ENCODE measurements at places on chromosomes 2 and 18.

- DNase-seq = no peak
Measured at GRCh38 chr2:18381386-18381785, 179.1 kb downstream of the RDH14 start.

GRCh38 chr2:201520201-201520600 is 68.7 kb downstream of the STRADB start:
- DNase-seq = no peak

- DNase-seq = no peak
Measured at GRCh38 chr2:240965905-240966456, 32.4 kb upstream of the SNED1 start.

DNA sequence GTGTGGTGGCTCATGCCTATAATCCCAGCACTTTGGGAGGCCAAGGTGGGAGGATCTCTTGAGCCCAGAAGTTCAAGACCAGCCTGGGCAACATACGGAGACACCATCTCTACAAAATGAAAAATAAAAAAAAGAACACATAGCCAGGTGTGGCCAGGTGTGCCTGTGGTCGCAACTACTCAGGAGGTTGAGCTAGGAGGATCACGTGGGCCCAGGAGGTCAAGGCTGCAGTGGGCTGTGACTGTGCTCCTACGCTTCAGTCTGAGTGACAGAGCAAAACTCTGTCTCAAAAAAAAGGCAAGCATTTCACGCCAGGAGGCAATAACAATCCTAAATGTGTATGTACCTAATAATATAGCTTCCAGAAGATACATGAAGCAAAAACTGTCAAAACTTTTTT is 27.8 kb downstream of the USP40 start:
- DNase-seq = no peak

DNA sequence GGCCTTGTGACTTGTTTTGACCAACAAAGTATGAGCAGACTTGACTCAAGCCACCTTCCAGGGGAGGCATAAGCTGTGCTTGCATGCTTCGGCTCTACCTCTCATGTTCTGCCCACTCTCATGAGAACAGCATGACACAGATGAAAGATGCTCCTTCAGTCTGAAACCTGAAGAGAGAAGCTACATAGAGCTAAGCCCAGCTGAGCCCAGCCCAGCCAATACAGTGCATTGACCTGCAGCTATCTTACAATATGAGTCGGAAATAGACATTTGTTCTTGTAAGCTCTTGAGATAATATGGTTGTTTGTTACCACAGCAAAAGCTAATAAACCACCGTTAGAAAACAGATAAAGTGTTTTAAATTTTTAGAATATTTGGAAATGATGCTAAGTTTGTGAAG is 426.7 kb upstream of the PKDCC start:
- DNase-seq = no peak

DNA sequence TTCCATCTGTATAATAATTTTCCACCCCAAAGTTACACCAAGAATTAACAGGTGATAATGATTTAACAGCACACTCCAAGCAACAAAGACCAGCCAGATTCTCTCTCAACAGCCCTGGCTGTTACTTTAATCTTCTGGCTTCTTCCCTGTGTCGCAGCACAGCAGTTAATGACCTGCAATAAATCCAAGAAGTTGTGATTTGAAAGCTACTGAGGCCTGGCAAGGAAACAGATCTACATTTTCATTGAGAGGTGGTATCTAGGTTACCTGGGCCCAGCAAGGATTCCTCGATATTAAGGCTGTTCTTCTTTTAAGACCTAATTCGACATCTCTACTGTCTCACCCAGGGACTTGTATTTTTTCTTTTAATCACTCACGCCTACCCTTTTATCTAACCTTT is 433.8 kb downstream of the NBAS start:
- DNase-seq = no peak

GRCh38 chr2:145221032-145221431 is 701.1 kb upstream of the ZEB2 start:
- no peak for DNase-seq

- no peak for DNase-seq
Measured at GRCh38 chr2:68931799-68932198, 20.9 kb downstream of the GKN2 start.

GRCh38 chr18:48780201-48780912 is 170.4 kb downstream of the SMAD7 start:
- DNase-seq = no peak

GRCh38 chr2:225458431-225459117 is 59.1 kb downstream of the NYAP2 start:
- no peak for DNase-seq

- DNase-seq = no peak
Measured at GRCh38 chr2:181978351-181979150, 7.1 kb upstream of the PPP1R1C start.

DNA sequence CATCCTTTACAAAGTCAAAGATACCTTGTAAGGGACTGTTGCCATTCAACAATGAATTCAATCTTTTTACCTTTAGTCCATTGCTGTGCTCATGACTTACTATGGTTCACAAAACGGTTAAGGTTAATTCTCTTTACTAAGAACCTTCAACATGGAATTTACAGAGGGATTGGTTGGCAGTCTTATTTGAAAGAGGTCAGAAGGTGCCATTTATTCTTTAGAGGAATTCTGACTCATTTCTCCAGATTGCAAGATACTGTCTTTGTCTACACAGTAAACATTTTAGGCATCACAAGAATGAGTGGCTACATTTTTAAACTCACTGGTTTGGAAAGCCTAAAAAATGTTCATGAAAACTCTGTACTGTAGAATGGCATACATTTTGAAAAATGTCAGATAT is 17.4 kb downstream of the KCNH7 start:
- no peak for DNase-seq

- DNase-seq = no peak
Measured at GRCh38 chr2:211513446-211513845, 957.0 kb downstream of the CPS1 start.

- DNase-seq = no peak
Measured at GRCh38 chr2:232789082-232789481, 12.7 kb upstream of the KCNJ13 start.

DNA sequence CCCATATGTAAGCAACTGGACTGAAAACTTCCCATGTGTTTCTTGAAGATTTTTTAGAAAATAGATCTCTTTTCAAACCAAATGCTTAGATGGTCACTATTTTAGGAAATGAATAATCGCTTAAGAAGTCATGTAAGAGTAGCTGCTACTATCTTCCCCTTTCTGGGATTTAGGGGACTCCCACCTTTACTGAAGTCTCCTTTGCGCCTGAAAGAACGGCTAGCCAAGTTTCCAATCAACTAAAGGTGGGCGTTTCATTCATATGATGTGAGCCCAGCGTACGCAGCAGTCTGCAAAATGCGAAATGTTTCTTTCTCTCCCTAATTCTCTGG is 1.1 kb downstream of the DIPK1C start:
- no peak for DNase-seq

DNA sequence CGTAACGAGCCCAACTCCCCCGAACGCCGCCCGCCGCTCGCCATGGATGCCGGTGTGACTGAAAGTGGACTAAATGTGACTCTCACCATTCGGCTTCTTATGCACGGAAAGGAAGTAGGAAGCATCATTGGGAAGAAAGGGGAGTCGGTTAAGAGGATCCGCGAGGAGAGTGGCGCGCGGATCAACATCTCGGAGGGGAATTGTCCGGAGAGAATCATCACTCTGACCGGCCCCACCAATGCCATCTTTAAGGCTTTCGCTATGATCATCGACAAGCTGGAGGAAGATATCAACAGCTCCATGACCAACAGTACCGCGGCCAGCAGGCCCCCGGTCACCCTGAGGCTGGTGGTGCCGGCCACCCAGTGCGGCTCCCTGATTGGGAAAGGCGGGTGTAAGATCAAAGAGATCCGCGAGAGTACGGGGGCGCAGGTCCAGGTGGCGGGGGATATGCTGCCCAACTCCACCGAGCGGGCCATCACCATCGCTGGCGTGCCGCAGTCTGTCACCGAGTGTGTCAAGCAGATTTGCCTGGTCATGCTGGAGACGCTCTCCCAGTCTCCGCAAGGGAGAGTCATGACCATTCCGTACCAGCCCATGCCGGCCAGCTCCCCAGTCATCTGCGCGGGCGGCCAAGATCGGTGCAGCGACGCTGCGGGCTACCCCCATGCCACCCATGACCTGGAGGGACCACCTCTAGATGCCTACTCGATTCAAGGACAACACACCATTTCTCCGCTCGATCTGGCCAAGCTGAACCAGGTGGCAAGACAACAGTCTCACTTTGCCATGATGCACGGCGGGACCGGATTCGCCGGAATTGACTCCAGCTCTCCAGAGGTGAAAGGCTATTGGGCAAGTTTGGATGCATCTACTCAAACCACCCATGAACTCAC is 673 bp downstream of the PCBP1 start:
- DNase-seq = no peak

GRCh38 chr2:22991844-22992243 is 393.1 kb upstream of the KLHL29 start:
- DNase-seq = no peak

DNA sequence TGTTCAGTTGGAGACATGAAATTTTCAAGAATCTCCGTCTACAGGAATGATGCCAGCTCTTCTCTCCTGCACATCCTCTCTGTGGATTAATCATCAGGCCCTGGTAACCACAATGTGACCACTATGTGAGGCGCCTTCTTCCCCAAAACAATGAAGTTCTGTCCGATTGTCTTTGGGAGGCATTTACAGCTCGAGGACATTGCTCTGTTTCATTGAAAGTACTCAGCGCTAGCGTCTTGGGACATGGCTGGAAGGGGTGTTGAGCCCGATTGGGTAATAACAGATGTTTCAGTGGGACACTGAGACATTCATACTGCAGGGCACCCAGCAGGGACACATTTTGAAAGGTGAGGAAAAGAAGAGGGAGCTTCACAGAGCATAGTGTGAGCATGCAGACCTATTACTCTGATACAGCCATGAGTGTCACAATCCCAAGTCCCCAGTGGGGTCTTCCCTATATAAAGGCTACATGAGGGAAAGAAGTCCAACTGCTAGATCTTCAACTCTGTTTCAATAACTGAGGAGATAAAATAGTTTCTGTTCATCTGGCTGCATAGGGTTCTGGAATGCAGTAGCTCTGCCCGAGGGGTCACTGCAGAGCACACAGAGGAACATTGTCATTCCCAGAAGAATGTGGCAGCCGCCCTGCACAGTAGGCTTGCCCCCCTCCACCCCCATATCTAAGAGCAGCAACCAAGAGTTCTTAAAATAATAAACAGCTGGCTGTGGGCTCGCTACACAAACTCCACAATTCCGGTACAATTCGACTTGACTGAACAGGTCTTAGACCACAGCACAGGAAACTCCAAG is 237.3 kb downstream of the OSR1 start:
- no peak for DNase-seq

DNA sequence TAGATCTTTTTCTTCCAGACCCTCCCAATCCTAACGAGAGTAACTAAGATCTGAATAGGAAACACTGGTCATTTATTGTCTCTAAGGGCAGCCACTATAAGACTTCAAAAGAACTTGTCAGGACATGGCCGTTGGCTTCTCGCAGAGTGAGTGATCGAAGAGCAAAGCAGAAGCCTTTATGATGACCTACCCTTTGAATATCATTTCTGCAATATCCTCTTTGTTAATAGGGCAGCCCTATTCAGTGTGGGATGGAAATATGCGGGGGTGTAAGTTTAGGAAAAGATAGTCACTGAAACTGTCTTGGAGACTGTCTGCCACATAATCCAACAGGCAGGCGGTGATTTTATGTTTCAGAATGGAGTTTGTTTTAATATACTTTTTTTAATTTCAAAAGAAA is 70.9 kb downstream of the FBXO36 start:
- DNase-seq = no peak

DNA sequence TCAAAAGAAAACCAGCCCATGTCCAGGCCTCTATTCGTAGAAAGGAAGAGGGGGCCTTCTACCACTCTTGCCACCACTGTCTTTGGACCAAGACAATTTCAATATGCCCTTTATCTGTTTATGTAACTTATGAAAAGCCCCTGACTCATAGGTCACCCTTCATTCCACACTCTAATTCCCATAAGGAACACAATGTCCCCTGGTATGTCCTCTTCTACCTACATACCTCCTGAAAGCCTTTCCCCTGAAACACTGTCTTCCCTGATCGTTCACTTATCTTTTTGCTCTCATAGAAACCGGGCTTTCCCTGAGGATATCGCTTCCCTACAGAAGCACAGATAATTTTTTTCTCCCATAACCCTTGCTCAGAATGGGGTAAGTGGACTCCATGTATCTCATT is 13.3 kb downstream of the EIF2AK3 start:
- no peak for DNase-seq

DNA sequence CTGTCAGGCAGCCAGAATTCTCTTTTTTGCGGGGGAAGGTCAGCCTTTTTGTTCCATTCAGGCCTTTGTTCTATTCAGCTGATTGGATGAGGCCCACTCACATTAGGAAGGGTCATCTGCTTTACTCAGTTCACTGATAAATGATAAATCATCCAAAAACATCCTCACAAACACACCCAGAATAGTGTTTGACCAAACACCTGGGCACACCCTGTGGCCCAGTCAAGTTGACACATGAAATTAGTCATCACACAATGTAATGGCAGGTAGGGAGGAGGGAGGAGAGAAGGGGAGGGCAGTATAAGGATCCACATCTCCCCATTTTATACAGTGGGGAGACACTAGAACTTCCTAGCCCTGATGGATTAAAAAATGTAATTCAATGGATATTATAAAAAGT is 8.3 kb upstream of the RMC1 start:
- DNase-seq = no peak

- DNase-seq = no peak
Measured at GRCh38 chr2:163407296-163407695, 328.5 kb downstream of the FIGN start.

DNA sequence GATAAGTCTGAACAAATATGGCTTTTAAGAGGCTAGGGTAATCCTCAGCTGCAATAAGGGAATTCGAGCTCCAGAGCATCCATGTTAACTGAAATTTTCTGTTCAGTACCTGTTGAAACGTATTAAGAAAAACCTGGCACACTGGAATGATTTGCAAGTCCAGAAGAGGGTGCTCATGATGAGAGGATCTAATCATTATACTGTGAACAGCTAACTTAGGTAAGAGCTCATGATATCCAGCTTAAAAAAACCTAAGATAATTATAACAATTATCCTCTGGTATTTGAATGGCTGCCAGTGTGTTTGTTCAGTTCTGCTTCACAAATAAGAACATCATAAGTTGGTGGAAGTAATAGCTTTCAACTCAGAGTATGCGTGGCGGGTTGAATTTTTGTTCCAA is 1118.3 kb upstream of the DDX18 start:
- no peak for DNase-seq

- no peak for DNase-seq
Measured at GRCh38 chr2:18435426-18436037, 124.9 kb downstream of the RDH14 start.

DNA sequence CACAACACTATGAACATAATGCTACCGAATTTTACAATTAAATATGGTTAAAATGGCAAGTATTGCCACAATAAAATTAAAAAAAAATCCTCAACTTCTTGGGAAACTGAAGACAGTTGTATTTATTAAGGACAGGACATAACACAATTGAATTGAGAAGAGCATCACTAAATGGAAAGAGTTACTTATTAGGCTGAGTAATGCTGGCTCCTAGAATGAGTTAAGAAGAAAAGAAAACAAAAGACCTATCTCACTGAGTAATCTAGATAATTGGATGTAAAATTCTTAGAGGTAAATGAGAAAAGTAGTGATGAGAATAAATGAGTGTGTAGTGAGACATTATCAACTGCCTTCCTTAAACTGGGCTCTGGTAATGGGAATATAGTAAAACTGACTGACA is 121.7 kb downstream of the FSIP2 start:
- DNase-seq = no peak

All from stimulated activated CD8-positive, alpha-beta memory T cell treated with anti-CD3 and anti-CD28 coated beads, Interleukin-15, amount 100 ng/mL, for 4 hours (primary cell).